Frontal cortex (tissue), 4 donors: ENCODE measurements at places on chromosomes 3 and 15.

- DNase-seq, result no peak
Measured at GRCh38 chr15:84387086-84387485, 151.5 kb downstream of the GOLGA6L4 start.

GRCh38 chr3:153210146-153210545 is 48.1 kb downstream of the RAP2B start:
- DNase-seq, result no peak

- no peak for DNase-seq
Measured at GRCh38 chr3:171282041-171282440, 178.2 kb downstream of the TNIK start.

- no peak for DNase-seq
Measured at GRCh38 chr3:11014253-11014652, 21.7 kb downstream of the SLC6A1 start.

DNA sequence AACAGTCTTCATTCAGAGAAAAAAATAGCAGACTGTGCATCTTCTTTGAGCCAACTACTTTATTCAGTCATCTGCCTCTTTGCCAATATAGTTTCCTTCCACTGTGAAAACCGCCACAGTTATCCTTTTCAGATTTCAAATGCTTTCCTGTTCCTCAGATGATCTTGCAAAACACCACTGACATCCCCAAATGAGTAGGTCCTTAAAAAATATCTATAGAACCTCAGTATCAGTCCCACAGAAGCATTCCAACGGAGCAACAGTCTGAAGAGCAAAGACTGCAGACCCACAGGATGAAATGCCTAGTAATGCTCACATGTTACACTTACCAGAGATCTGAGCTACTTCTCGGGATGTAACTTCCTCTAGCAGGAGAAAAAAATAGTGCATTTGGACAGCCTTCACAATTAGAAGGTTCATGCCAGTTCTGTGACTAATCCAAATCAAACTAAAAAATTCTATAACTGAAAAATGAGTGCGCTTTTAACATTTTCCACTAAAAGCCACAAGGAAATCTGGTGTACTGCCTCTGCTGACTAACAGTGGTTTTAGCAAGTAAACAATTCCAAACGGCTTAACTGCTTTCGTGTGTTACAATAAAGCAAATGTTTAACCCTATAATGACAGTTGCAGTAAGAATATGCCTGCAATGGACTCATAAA is at the start of gene ANKRD28:
Gene ANKRD28 (minus strand): TSS at position 338 of the 662 bp plus-strand sequence. CDS start 1,458 bp downstream, outside the sequence.
- DNase-seq, result peak; percentile 4

GRCh38 chr3:170367797-170368196 is 10.3 kb downstream of the SKIL start:
- DNase-seq, result no peak

DNA sequence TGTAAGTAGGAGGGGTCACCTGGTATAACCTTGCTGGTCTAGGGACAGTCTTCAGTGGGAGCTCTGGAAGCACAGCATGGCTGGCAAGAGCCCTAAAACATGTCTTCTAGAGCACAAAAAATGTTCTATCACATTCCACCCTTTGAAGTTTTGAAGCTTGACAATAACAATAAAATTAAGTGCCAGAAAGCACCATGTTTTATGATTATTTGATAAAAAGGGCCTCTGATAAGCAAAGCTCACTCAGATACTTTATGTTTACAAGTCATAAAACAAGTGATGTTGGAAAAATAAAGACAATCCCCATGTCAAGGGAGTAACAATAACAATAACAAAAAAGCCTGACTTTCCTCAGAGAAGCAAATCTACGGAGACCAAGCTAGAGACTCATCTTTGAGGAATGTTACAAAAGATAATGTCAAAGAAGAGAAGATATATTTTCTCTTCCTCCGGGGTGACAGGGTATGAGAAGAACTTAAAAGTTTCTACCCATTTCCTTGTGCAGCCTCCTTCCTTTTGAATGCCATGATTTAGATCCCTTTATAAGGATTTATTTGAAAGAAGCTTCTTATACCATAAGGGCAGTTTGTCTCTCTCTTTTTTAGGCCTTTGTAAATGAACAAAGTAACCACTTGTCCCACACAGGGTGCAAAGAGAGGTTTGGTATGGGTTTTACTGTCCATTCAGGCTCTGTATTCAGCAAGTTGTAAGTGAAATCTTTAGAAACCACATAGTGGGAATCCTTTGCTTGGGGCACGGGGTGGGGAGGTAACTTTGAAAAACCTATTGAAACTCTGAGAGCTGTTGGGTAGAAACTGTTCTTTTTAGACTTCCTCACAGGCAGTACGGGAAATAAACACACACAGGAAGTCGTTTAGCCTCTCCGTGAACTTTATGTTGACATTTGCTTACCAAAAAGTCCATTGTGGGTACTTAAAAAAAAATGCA is 109.6 kb upstream of the RBMS3 start:
- DNase-seq, result no peak

DNA sequence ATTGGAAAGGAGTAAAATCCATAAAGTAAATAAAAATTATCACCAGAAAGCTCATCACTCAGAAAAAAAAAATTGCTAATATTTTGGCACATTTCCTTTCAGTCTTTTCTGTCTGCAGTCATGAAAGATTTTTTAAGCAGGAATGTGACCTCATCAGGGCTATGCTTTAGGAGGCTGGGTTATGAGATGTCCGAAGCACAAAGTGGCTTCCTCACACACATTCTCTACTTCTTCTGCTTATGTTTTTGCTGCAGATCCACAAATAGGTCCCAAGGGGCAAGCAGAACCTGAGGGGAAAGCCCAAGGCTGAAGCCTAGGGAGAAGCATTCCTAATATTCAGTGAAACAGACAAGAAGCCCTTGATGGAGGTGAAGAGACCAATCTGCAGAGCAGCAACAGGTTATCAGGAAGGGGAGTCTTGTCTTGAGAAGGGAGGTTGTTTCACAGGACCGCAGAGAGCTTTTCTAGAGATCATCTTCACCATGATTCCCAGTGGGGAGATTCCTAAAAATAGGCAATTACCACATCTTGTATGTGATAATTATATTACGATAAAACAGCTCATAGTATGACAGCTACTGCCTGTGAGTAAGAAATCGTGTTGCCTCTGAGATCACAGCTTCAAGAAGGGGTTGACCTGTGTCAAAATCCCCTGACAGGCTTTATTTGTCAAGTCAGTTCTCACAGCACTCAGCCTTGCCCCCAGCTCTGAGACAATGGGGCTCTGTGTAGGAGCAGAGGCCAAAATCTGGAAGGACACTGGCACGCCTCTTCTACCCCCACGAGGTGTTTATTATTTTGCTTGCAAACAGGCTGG is 60.5 kb downstream of the IGF2BP2 start:
- no peak for DNase-seq

GRCh38 chr15:40098489-40099261 is 10.0 kb downstream of the BMF start:
- DNase-seq, result no peak

DNA sequence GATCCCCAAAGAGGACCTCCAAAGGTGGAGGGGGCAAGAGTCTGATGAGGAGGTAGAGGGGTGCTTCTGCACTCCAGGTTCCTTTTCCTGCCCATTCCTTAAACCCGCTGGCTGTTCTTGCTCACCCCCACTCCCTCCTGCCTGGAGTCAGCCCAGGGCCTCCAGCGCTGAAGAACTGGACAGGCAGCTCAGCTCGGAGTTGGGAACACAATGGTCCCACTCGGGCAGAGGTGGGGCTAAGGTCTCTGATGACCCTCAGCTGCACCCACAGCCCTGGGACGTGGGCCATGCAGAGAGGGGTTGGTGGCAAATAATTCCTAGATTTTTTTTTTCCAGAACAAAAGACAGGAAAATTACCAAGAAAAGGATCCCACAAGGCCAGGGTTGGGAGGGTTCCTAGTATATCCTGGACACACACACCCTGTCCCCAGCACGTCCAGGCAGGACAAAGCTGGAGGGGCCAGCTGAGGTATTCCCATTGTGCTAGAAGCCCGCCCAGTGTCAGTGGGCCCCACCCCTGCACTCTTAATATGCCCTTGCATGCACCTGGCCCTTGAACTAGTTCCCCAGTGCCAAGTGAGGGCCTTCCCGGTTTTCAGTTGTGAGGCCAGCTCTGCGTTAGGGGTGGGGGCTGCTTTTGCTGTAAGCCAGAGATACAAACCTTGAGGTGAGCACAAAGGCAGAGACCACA is 22.1 kb upstream of the IP6K2 start:
- no peak for DNase-seq

GRCh38 chr15:60899322-60899966 is 329.7 kb downstream of the RORA start:
- no peak for DNase-seq

- peak; percentile 43 for DNase-seq
Measured at GRCh38 chr15:90230071-90230494, 3.7 kb downstream of the CIB1 start.

DNA sequence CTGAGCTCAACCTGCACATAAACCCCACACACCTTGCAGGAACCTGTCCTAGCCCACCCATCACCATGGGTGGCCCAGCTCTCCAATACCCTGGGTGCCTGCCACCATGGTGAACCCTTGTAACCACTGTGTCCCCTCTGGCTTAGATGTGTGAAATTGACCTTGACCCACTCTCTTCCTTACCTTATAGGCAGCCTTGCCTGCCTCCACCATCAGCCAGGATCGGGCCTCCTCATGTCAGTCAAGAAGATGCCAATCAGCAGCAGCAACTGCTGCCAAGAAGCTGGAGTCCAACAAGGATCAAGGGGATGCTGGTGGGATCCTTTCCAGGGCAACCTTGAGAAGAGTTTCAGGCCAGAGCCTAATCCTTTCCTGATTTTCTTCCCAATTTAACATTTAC is 8.8 kb upstream of the CYP11A1 start:
- DNase-seq, result no peak

- DNase-seq, result no peak
Measured at GRCh38 chr3:127017229-127017628, 34.3 kb downstream of the PLXNA1 start.

- no peak for DNase-seq
Measured at GRCh38 chr3:119891944-119892721, 110.2 kb downstream of the NR1I2 start.

- no peak for DNase-seq
Measured at GRCh38 chr15:76204109-76204845, 107.0 kb downstream of the ETFA start.

DNA sequence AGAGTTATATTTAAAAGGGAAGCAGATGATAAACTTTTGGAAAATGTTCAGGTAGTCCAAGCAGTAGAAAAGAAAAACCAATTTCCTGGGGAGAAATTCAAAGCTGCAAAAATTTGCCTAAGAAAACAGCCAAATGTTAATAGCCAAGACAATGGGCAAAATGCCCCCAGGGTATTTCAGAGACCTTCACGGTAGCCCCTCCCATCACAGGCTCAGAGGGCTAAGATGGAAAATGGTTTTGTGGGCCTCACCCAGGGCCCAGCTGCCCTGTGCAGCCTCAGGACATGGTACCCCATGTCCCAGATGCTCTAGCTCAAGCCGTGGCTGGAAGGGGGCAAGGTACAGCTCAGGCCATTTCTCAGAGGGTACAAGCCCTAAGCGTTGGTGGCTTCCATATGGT is 391.0 kb downstream of the ZIC4 start:
- no peak for DNase-seq

DNA sequence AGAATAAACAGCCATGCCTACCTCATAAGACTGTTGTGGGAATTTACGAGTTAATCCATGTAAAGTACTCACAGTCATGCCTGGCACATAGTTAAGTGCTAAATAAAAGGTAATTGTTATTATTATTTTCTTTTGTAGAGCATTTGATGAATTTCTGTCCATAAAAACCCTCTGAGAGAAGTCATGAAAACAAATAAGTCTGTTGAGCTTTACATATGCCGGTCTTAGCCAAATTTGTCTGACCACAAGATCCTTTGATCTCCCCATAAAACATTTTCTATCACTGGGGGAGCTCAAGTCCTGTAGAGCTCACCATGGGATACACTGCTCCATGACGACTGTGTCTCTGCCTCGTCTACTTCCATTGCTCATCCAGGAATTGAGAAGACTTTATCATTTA is 114.0 kb downstream of the MAGI1 start:
- DNase-seq, result no peak
